HS-27A (cell line): ENCODE measurements at places on chromosomes 1 and 21.

- peak; percentile 80 for DNase-seq
Observed at GRCh38 chr1:43582162-43582566, 51.5 kb downstream of the PTPRF start.

GRCh38 chr1:226723657-226724532 is 15.2 kb downstream of the ITPKB start:
- DNase-seq: no peak

GRCh38 chr1:221874285-221875003 is 132.6 kb upstream of the DUSP10 start:
- no peak for DNase-seq

GRCh38 chr1:94795434-94795833 is 24.7 kb upstream of the SLC44A3 start:
- DNase-seq: no peak

DNA sequence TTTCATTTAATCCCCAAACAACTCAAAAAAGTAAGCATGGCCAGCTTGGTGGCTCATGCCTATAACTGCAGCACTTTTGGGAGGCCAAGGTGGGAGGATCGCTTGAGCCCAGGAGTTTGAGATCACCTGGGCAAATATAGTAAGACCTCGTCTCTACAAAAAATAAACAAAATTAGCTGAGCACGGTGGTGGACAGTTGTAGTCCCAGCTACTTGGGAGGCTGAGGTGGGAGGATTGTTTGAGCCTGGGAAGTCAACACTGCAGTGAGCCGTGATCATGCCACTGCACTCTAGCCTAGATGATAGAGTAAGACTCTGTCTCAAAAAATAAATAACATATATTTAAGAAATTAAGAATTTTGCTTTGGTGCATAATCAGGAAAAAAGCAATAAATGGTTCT is 6.1 kb upstream of the AKR1A1 start:
- DNase-seq: no peak

GRCh38 chr1:184267747-184268146 is 119.1 kb upstream of the C1orf21 start:
- DNase-seq: no peak

DNA sequence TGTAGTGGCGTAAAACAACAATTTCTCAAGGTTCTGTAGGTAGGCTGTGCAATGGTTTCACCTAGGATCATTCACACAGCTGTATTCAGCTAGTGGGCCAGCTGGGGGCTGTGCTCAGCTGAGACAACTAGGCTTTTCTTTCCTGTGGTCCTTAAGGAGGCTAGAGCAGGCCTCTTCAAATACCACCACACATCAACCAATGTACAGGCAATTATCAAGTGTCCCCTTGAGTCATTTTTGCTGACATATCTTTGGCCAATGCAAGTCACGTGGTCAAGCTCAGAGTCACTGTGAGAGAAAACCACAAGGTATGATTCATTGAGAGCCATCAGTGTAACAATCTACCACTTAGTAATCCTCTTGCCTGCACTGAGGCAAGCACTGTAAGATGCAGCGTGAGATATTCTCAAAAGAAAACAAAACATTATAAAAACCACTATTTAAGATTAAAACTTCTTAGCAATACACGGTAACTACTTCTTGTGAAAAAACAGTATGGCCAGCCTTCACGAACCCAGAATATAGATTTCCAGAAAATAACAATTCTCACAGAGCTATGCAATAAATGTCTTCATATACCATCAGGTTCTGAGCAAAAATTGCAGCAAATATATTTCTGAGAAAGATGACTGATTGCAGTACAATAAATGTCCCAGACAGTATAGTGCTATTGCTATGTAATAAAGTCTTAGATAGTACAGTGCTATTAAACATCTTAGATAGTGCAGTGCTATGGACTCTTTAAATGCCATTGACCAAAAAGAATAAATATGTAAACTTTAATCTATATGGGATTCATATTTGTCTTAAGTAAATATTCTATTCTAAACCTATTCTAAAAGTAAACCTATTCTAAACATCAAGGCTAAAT is 55.3 kb downstream of the NME7 start:
- peak; percentile 85 for DNase-seq

GRCh38 chr21:20377250-20377649 is 621.0 kb upstream of the NCAM2 start:
- DNase-seq: no peak

- DNase-seq: no peak
Observed at GRCh38 chr1:223504741-223505140, 111.5 kb downstream of the CCDC185 start.

- no peak for DNase-seq
Observed at GRCh38 chr1:59511476-59512465, 214.9 kb downstream of the FGGY start.

- no peak for DNase-seq
Observed at GRCh38 chr1:212060632-212061472, 25.3 kb downstream of the DTL start.

DNA sequence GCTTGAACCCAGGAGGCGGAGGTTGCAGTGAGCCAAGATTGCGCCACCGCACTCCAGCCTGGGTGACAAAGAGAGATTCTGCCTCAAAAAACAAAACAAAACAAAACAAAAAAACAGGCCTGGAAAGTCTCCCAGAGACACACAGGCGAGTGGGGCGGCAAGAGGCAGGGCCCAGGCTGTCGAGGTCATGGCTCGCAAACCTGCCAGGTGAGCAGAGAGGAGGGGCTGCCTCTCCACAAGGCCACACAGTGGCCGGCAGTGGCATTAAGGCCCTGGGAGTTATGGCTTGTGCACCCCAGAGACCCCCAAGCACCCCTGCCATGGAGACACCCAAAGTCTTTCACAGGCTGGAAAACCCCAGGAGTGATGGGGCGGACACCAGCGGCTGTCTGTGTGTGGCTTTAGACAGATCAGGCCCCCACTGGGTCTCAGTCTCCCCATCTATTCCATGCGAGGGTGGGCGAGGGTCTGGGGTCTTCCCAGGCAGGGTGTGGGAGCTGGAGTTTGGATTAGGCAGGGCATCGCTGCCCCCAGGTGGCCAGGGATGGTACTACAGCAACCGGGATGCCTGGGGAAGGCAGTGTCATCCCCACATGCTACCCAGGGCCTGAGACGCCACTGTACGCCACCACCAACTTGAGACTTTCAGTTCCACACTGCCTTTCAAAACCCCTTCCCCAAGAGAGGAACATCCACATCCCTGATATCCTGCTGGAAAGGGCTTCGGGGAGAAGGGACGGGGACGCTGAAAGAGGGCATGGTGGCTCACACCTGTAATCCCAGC is 7.3 kb upstream of the CTRC start:
- DNase-seq: no peak

DNA sequence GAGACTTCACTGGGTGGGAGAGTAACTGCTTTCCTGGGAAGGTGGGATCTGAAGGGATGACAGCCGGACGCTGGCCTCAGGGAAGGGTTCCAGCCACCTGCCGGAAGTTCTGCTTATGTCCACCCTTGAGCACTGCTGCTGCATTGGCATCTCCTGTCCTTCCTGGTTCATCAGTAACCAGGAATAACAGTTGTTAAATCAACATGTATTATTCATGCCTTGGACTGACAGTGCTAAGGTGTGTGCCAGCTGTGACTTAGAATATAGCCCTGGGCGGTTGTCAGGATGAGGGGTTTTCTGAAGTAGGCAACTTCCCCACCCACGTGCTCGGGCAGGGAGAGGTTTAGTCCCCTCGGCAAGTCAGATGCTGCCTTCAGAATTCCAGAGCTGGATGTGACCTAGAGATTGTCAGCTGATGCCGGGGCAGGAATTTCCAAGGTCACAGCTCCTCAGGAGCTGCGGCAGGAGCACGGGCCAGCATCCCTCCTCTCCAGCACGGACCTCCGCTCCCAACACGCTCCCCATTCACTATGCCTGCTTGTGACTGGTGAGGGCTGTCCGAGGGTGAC is 17.9 kb downstream of the CLDN14 start:
- DNase-seq: no peak

- DNase-seq: no peak
Observed at GRCh38 chr1:115802416-115802815, 33.9 kb upstream of the CASQ2 start.

- no peak for DNase-seq
Observed at GRCh38 chr1:115240297-115240696, 97.8 kb downstream of the NGF start.

GRCh38 chr1:234478152-234478480 is 863 bp downstream of the TARBP1 start:
- no peak for DNase-seq

DNA sequence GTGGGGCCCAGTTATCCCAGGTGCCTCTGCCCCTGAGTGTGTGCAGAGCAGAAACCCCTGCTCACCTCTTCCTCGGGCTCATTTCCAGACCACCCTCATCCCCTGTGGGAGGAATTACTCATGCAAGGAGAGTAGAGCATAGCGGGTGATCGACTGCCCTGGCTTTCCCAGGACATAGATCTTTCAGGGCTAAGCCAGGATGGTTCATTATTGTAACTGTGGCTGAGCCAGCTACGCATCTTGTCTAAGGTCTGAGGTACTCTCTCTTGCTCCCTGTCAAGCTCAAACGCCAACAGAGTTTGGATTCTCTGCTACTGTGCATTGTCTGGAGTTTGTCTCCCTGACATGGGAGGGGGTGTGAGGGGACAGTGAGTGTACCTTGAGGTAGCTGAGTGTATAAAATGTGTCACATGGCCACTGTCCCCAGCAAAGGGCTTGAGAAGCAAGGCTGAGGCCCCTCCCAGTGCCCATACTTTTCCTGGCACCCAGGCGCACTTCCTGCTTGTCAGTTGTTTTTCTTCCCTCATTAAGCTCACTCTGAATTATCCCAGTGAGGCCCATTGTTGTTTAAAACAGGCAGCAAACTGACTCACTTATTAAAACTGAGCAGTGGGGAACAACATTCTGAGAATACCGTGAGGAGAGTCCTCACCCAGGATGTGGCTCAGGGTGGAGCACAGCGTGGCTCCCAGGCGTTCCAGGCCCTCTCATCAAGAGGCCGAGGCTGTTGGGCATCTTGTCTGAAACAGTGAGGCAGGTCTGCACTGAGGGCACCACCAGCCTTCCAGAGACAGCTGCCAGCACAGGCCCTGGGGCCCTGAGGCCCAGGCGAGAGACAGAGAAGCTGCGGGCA is 92.9 kb downstream of the LAMC2 start:
- peak; percentile 72 for DNase-seq

- no peak for DNase-seq
Observed at GRCh38 chr1:194723067-194723466, 1536.7 kb upstream of the B3GALT2 start.

DNA sequence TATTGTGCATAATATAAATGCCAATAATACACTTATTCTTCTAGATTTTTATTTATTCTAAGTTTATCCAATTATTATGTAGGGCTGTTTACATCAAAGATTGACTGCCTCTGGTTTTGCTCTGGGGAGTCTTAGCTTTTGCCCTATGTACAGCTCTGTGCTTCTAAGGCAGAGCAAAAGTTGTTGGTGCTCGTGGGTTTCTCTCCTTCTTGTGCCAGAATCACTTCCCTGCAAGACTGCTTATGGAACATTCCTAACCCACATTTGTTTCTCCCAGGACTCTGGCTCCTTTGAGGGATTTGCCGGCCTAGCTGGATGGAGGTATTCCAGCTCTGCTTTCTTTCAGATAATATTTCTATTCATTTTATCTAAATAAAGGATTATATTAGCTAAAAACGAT is 849.1 kb downstream of the USP25 start:
- no peak for DNase-seq

DNA sequence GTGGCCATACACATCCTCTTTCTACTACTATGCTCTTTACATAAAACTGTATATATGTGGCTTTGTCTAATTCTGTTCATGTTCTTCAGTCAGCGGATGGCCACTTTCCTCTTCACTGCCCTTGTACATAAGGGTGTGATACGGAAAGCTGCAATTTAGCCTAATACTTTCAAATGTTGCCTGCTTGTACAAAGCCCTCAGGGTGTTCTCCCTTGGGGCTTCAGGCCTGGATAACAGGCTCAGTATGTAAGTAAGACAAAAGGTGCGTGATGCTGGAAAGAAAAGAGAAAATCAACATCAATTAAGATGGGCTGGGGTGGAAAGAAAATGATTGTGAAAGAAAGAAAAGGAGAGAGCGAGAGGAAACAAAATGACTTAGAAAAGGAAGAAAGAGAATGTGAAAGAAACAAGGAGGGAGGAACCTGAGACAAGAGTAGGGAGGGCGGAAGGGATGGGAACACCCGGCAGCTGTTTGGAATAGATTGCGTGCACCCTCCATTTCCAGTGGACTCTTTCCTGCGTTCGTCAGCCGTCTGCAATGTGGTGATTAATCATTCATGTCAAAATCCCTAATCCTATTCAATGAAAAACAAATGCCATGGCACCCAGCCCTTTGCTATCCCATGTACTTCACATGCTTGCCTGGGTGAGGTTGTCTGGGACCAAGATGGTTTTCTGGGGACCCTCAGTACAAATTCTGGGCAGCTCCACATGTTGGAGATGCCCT is 553.6 kb downstream of the NUF2 start:
- peak; percentile 39 for DNase-seq

DNA sequence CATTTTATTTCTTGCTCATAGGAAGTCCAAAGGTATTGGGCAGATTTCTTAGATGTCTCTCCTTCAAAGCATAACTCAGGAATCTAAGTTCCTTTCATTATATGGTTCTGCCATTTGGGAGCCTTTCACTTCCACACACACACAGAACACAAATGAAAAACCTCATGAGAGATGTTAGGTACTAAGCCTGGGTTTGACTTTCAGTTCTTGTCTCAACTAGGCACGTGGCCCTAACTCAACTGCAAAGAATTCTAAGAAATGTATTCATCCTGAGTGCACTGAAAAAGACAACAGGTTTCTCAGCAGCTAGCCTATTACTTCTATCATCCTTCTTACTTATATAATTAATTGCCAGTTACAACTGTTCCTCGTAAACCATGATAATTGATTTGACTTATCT is 190.0 kb upstream of the SAMSN1 start:
- DNase-seq: no peak
